ENCODE measurements at places on chromosomes 6 and 20. TPM values are rescaled to one million over a fixed set of nuclear protein-coding genes. Genes with fewer than 3 reads are reported as not detected.

The POPDC3 gene
- 3.8 TPM for total RNA-seq

The SLC2A10 gene
- total RNA-seq: 24.9 TPM

The RPP21 gene
- 64.2 TPM for total RNA-seq

The PM20D2 gene
- total RNA-seq: 26.6 TPM

- no peak for DNase-seq
Measured at GRCh38 chr6:24967211-24967610, 31.5 kb upstream of the RIPOR2 start.

- DNase-seq: no peak
Measured at GRCh38 chr6:40349901-40350746, 237.0 kb downstream of the LRFN2 start.

GRCh38 chr20:8388141-8388540, 256.1 kb downstream of the PLCB1 start:
- DNase-seq: no peak

DNA sequence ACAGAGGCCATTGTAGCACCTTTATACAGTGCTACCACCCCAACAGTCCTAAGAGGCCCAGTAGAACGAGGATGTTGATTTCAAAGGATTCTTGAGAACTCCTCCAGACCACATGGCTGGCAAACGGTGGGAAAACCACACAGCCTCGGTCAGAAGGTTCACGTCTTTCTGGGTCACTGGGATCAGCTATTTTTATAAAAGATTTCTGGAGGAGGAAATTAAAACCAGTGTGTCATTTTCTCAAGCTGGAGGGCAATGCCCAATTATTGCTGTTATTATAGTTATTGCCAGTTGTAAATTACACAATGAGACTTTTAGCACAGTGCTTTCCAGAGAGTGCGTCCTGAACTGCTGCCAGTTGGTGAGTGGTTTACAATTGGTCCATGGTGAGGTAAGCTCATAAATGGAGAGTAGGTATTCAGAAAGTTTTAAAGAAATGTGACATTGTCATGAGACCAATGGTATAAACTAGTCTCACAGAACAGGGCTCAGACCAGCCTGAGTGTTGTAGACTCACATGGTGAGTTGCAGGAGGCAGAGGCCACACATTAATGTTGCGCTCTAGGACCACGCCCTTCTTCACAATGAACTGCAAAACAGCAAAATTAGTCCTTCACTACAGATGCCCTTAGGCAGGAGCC, 8.4 kb upstream of the PPP1R14C start:
- no peak for DNase-seq
